ENCODE measurements at places on chromosomes 1 and 21. TPM values are rescaled to one million over a fixed set of nuclear protein-coding genes. Genes with fewer than 3 reads are reported as not detected.

Gene F3
- total RNA-seq: 26.9 TPM

Gene FLG2
- total RNA-seq: not detected

Gene RNF186
- not detected for total RNA-seq

Gene UMODL1
- total RNA-seq: not detected

Gene LAPTM5
- total RNA-seq: not detected

Gene IFI44L
- 5.3 TPM for total RNA-seq

Gene RGS8
- not detected for total RNA-seq

Gene RAD54L
- 6.1 TPM for total RNA-seq

Gene FAAH
- 0.29 TPM for total RNA-seq

Gene DYNLT5
- 6.1 TPM for total RNA-seq

Gene MFAP2
- 16.4 TPM for total RNA-seq

Gene RBM11
- not detected for total RNA-seq

Gene CHRM3
- total RNA-seq: not detected

Gene NHLH1
- not detected for total RNA-seq

Gene JAM2
- total RNA-seq: not detected

Gene AGBL4
- total RNA-seq: not detected

Gene NBPF4
- total RNA-seq: not detected
